Activated T-cell treated with anti-CD3 and anti-CD28 coated beads for 24 hours (primary cell): ENCODE measurements at places on chromosomes 6 and 20.

DNA sequence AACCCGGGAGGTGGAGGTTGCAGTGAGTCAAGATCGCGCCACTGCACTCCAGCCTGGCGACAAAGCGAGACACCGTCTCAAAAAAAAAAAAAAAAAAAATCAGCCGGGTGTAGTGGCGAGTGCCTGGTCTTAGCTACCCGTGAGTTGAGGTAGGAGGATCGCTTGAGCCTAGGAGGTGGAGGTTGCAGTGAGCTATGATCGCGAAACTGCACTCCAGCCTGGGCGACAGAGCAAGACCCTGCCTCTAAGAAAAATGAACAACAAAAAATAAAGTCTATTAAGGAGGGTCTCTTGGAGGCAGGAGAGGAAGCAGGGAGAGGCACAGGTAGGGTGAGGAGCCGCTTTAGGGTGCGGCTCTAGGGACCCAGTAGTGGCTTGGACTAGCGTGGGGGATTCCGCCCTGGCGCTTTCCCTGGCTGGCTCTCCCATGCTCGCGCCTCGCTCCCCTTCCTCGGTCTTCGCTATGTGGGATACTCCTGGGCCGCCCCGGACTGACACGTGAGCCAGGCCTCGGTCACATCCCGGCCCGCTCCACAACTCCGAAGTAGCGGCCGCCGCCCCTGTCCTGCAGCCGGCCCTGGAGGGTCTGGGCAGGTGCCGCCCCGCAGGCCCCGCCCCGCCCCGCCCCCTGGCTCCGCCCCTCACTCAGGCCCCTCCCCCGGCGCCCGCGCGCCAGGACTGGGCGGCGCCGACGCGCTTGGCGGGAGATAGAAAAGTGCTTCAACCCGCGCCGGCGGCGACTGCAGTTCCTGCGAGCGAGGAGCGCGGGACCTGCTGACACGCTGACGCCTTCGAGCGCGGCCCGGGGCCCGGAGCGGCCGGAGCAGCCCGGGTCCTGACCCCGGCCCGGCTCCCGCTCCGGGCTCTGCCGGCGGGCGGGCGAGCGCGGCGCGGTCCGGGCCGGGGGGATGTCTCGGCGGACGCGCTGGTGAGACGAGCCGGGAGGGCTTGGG, at the start of gene MYBL2:
Gene MYBL2, plus strand, starts transcription at position 739 of the 953 bp plus-strand sequence. Its CDS starts 170 bp downstream, at position 909.
- DNase-seq = peak; percentile 60

- DNase-seq = no peak
Observed at GRCh38 chr6:89268776-89269175, 46.3 kb downstream of the GABRR2 start.

GRCh38 chr6:132612449-132613108, 11.5 kb downstream of the TAAR2 start:
- no peak for DNase-seq

GRCh38 chr20:16552015-16552414, 21.2 kb downstream of the KIF16B start:
- no peak for DNase-seq

DNA sequence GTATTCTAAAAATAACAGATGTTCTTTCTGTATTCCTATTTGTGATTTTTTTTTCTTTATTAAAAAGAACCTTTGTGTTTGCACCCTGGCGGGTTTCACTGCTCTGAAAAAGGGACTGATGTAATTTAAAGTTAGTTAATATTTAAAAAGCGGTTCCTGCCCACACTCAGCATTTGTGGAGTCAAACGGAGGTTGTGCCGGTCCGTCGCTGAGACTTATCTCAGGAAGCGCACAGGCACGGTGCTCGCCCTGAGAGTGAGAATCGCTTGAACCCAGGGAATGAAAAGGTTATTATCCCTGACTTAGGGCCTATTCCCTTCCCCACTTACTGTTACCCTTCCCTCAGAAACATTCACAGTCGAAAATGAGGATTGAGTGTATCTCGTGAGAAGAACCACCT, 366.7 kb downstream of the THBS2 start:
- no peak for DNase-seq

GRCh38 chr20:45588800-45589199, 9.7 kb upstream of the WFDC8 start:
- DNase-seq = no peak

DNA sequence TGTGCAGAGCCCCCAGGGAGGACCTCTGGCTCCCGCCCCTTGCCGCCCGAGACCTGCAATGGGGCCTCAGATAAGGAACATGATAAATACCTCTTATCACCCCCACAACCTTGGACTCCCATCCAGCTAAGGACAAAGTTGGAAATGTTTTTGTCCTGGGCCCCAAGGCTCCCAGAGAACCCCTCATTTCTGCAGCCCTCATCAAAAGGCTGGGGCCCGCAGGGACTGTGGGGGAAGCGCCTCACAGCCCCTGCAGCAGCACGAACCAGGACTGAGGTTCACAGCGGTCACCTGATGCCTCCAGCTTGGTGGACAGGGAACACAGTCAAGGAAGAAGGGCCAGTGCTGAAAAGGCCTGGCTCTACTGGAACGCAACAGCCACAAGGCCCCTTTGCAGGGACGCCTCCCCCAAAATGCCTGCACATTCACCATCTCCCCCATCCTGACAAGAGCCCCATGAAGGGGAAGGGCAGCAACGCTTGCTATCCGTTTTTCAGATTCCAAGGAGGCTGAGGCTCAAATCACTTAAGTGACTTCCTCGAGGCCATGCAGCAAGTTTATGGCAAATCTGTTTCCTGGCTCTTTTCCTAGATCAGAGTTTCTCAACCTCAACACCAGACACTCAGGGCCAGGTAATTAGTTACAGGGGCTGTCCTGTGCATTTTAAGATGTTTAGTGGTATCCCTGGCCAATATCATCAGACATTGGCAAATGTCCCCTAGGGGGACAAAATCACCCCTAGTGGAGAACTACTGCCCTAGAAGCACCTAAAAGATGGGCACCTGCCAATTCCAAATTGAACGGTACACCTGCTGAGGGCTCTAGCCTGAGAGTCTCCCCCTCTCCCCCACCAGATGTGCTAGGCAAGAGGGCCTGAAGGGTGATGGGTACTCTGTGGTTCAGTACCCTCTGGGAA, 10.6 kb downstream of the TFEB start:
- DNase-seq = no peak

- no peak for DNase-seq
Observed at GRCh38 chr6:17574866-17575560, 25.1 kb upstream of the FAM8A1 start.

- no peak for DNase-seq
Observed at GRCh38 chr20:9615118-9615517, 100.7 kb downstream of the LAMP5 start.

DNA sequence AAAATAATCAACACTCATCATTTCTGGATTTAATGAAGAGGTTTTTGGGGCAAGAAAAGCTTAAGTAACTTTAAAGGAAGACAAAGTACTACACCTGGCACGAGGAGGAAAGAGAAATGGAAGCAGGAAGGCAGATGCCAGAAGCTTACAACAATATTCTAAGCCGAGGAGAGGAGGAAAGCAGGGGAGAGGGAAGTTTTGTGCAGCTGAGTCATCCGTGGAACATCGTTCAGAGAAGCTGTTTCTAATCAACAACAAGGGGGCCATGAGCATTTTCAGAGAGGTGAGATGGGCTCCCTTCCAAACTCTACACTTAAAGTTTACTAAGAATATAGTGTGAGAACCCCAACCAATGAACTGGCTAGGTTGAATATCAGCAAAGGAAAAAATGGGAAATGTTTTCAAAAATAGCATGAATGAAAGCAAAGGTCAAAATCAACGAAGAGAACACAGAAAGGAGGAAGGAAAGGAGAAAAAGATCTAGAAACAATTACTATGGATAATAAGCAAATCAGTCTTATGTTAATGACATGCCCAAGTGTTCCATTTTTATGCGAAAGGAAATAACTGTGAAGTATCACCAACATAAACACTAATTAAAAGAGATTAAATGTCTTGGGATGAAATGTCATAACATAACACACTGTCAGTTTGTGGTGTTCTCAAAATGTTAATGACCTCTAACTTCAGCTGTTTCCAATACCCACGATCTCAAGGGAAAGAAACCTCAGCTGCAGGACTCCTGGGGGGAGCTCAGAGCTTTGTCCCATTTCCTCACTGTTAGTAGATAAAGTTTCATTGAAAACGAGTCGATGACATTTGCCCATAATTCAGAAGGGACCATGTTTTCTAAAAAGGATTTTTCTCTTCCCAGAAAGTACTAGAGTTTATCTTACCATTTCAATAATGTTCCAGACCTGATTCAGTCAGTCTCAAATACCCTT, 203.4 kb upstream of the STXBP5 start:
- no peak for DNase-seq

- DNase-seq = no peak
Observed at GRCh38 chr6:145206247-145206907, 528.9 kb downstream of the EPM2A start.

GRCh38 chr20:59165396-59165795, 1.8 kb downstream of the ZNF831 start:
- no peak for DNase-seq

- no peak for DNase-seq
Observed at GRCh38 chr6:3194535-3195419, 32.7 kb downstream of the TUBB2B start.

GRCh38 chr20:24679448-24680047, 210.1 kb downstream of the SYNDIG1 start:
- no peak for DNase-seq

DNA sequence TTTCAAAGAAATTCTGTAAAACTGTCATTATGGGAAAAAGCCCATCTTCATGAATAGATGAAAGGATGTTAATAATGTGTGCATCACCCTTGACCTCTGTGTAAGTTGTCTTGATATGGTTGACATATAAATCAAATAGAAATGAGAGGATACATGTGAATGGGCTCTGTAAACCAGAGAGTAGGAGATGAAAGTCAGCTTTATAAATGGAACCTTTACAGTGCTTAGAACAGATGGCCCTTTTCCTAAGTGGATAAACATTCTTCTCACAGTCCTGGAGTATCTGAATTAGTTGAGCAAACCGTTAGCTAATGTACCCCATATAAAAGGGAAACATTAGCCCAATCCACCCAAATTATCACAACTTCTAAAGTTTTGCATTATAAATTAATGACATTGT, 57.5 kb downstream of the MYLK4 start:
- DNase-seq = no peak

GRCh38 chr6:111612379-111612778, 6.7 kb upstream of the TRAF3IP2 start:
- no peak for DNase-seq

- DNase-seq = no peak
Observed at GRCh38 chr6:166228839-166229528, 61.3 kb upstream of the TBXT start.

DNA sequence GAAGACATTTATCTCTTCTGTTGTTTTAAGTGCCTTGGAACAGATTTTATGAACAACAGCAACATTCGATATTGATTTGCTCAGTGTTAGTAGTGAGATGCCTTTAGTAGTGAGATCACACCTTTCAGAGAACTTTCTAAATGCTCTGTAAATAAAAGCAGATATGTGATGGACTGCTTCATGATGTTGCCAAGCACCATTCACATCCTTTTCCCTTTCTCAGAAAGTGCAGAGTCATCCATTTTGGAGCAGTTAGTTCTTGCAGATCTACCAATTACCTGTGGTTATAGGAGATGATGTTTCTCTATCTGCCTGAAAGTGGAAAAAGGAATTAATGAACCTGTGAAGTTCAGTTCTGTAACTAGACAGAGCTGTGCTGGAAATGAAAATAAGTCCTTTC, 27.0 kb downstream of the CBFA2T2 start:
- DNase-seq = no peak

- DNase-seq = no peak
Observed at GRCh38 chr20:1861347-1861976, 33.7 kb upstream of the SIRPA start.

DNA sequence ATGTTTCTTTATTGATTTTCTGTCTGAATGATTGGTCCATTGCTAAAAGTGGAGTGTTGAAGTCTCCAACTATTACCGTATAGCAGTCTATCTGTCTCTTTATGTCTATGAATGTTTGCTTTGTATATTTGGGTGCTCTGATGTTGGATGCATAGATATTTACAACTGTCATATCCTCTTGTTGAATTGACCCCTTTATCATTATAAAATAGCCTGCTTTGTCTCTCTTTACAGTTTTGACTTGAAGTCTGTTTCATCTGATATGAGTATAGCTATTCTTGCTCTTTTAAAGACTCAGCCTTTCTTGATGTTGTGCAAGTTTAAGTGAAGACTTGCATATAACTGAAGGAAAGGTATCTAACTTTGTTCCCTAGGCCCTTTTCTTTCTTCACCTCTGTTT, 173.8 kb upstream of the RAB32 start:
- no peak for DNase-seq

GRCh38 chr6:142429195-142429594, 127.4 kb downstream of the ADGRG6 start:
- DNase-seq = no peak

DNA sequence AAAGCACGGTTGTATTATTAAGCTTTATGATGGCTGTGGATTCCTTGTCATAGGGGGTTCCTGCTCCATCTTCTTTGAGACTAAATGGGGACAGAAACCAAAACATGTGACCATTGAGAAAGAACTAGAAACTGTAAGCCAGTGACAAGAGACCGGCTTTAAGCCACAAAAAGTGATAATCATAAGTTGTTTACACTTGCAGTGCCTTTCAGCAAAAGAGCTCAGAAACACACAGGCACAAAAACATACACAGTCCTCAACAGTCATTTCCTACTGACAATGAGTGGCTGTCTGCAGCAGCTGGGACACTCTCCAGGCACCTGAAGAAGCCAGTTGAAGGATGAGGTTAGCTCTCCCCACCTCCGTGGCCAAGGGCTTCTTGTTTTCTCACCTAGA, 20.0 kb upstream of the UBE2J1 start:
- DNase-seq = no peak

DNA sequence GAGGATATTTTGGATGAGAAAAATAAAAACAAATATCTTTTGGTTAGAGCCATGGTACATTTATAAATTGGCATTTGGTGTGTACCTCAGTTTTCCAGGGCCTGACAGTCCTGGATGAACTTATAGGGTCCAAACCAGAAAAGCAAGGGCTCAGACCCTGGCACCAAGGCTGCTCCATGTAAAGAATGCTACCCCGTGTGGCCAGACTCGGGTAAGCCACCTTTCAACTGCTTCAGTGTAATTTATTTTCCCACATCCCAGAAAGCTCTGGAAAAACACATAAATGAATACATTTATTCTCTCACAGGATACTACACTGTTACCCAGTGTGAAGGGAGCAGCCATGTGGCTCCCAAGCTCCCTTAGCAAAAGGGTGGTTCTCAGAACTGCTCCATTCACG, 13.8 kb downstream of the MRPL14 start:
- no peak for DNase-seq

- DNase-seq = no peak
Observed at GRCh38 chr20:14344746-14345145, 7.3 kb upstream of the FLRT3 start.

DNA sequence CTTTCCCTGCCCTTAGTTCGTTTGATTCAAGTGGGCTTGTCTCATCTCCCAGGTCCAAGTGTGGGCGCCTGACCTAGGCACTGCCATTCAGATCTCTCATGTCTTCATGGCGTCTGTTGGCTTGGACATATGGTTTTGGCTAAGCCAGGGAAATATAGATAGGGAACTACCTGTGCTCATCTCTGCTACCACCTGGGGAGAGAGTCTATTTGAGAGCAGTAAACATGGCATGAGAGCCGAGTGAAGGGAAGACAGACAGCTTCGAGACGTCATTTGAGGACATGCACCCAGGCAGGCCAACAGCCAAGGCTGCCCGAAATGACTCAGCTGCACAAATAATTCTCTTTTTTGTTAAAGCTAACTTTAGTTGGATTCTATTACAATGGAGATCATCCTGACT, 370.7 kb upstream of the AGPAT4 start:
- no peak for DNase-seq
